Stimulated activated CD4-positive, alpha-beta T cell treated with anti-CD3 and anti-CD28 coated beads, Interleukin-2, amount 100 ng/mL, for 24 hours (primary cell): ENCODE measurements at places on chromosomes 16 and 17.

DNA sequence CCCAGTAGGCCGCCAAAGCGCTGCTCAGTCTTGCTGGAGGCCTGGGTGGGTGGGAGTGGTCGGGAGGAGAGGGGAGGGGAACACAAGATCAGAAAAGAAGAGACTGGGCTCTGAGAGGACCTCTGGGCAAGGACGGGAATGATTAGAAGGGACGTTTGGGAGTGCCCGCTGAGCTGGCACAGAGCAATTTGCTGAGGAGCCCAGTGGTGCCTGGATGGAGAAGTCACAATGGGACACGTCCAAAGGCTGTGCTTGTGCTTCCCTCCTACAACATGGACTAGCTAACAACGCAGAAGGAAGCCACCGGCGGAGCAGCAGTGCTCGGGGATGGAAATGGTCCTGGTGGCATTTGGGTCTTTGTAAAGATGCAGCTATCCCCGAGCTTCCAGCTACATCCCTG lies 45.6 kb upstream of the CACNG4 start:
- no peak for DNase-seq

DNA sequence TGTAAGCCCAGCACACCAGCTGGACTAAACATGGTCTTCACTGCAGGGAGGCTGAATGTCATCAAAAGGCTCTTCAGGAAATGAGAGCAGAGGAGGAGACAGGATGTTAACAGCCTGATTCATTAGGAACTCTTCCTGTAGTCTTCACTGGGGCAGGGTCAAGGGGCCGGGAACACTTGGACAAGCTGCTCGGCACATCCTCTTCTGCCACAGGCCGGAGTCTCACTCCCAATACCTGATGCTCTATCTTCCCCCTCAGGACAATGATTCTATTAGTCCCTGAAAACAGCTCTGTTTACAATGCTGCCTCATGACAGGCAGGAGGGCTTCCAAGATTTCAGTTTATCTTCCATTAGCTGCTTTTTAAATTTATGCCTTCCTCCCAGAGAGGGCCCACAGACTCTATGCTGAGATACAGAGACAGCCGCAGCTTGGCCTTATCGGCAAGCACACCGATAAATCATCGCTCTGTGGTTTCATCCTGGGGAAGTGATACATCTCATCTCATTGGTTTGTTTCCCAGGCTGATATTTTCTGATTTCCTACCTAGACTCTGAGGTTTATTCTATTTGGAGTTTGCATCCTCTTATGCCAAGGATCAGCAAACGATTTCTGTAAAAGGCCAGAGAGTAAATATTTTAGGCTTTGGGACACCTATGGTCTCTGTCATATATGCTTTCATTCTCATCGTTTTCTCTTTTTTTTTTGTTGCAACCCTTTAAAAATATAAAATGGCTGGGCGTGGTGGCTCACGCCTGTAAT lies 214.0 kb upstream of the ASIC2 start:
- DNase-seq, result no peak

GRCh38 chr16:68019167-68019680 lies 3.5 kb upstream of the DPEP2NB start:
- no peak for DNase-seq

DNA sequence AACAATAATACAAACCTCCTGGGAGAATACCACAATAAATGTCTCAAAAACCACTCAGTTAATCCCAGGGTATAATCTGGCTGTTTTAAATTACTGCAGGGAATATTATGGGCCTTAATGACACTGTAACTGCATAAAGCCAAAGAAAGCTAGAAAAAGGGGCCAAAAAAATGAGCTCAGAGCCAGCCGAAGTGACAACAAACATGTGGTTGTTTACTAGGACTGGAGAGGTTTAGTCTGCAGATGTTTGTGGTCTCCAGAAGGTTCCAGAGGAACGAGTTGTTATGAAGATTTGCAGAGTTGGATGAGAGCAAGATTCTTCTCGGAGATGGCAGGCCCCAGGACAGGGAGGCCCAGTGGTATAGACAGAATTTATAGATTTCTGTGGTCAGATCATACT lies 97.1 kb upstream of the AKTIP start:
- no peak for DNase-seq

- no peak for DNase-seq
These were observed 225.7 kb downstream of the CEP112 start for GRCh38 chr17:65966072-65966695.

DNA sequence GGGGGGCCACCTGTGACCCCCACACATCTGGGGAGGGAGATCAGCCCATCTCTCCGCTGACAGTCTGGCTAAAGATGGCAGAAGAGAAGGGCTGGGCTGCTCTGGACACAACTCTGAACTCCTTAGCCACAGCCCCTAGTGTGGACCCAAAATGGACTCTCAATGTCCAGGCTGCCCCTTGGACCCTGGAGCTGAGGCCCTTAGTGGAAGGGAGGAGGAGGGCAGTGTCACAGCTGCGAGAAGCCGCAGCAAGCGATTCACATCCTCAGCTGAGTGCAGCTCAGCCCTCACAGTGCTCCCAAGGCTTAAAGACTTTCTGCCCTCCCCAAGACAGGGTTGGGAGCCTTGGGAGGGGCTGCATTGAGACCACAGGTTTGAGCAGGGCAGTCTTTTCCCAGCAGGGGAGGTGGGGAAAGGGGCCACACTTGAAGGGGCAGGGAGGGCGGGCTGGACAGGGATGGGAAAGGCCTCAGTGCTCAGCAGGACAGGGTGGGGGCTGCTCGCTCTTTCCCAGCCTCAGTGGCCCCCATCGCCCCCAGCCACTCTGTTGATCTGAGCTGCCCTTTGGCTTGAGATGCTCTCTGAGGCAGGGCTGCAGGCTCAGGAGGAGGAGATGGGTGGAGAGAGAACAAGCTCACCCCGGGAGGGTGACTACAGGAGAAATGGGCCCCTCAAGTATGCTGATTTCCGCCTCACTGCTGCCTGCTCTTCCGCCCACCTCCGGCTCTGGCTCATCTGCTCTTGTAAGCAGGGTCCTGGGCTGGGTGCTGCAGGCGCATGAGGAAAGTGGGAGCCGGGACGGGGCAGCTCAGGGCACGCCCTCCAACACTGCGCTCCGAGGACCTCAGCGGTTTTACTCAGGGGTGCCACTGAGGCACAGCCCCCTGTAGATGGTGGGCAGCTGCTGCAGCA lies 50.9 kb upstream of the MTSS2 start:
- DNase-seq, result peak; percentile 18
